ENCODE measurements at places on chromosomes 1 and 21.

DNA sequence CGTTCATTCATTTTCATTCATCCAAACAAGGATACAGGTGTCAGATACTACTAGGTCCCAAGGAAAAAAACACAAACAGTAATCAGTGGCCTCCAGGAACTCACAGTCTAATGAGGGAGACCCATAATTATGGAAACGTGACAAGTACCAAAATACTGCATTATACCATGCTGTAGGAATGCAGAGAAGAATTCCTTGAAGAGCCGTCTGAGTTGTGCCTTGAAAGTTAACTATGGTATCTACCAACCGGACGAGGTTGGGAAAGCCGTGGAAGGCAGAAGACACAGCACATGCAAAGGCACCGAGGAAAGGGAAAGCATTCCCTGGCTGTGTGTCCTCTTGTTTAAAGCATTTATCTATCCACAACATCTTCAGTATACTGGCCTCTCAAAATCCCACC is 206.0 kb downstream of the DAB1 start:
- no peak for DNase-seq

- DNase-seq, result no peak
These were observed 38.4 kb downstream of the WARS2 start for GRCh38 chr1:119102051-119102450.

GRCh38 chr1:172627702-172628101 is 31.2 kb upstream of the FASLG start:
- no peak for DNase-seq

DNA sequence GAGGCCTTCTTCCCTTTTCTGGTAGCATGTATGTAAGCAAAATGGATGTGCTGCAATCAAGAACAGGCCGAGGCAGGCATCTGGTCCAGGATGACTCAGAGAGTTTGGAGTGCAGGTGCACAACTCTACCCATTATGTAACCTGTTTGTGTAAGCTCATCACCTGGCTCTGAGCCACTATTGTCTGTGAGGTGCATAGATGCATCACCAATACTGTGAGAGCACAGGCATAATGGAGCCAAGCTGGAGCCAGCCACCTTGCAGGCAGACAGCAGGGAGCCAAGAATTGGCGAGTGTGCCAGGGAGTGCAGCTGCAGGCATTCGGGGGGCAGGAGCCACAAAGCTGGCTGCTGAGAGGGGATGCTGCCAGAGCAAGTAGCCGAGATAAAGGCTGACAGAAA is 549.9 kb upstream of the RGS18 start:
- peak; percentile 77 for DNase-seq

GRCh38 chr1:58888833-58889232 is 105.0 kb upstream of the JUN start:
- DNase-seq, result no peak

DNA sequence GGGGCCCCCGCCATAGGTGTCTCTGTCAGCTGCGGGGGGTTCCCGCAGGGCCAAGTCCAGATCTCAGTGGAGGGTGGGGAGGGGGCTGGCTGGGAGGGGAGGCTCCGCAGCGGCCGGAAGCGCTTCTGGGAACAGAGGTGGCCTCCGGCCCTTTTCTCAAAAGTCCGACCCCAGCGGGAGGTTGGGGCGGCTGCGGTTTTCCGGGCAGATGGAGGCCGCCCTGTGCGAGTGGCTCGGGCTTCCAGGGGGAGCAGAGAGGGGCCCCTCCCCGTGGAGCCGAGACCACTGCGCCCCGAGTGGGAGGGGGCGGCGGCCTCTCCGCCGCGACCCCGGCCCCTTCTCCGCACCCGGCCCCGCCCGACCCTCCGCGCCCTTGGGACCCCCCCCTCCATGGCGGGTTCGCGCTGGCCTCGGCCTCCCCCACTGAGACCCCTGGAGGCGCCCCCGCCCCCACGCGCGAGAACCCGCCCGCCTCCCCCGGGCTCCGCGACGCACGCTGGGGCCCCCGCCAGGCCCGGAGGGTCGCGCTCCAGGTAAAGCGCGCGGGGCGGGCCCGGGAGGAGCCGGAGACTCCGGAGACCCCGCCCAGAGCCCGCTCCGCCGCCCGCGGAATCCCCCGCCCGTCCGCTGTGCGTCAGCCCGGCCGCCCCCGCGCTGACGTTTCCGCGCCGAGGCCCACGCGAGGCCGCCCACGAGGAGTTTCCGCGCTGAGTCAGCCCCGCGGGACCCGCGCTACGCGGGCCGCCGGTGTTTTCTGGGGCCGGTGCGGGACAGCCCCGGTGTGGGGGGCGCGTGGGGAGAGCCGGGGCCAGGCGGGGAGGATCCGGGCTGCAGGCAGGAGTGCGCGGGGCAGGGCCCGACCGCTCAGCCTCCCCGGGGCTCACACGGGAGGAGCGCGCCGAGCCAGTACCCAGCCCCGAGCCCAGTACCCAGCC is 5.2 kb downstream of the TNFRSF18 start:
- DNase-seq, result peak; percentile 23

GRCh38 chr1:25046194-25046532 is 116.1 kb upstream of the RUNX3 start:
- DNase-seq, result no peak

GRCh38 chr1:97567000-97567749 is 353.7 kb downstream of the DPYD start:
- no peak for DNase-seq

- DNase-seq, result no peak
These were observed 3.9 kb upstream of the PUM1 start for GRCh38 chr1:31069392-31069791.

DNA sequence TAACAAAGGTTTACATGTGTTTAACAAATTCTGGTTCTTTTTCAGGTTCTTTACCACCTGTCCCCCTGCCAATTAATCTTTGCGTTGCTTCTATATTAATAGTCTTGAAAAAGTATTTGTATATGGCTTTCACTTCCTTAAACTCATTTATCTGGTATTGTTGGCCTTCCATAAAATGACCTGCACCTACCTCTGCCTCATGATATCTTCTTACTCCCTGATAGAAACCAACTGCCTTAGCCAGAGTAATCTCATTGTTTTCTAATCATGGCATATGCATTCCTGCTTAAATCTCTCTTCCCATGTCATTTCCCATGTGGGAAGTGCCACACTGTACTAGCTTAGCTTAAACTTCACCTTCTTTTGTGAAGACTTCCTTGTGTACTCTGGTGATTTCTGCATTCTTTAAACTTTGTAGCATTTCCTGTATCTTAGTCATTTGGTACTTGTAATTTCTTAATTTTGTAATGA is 8.7 kb downstream of the SMG7 start:
- DNase-seq, result no peak

DNA sequence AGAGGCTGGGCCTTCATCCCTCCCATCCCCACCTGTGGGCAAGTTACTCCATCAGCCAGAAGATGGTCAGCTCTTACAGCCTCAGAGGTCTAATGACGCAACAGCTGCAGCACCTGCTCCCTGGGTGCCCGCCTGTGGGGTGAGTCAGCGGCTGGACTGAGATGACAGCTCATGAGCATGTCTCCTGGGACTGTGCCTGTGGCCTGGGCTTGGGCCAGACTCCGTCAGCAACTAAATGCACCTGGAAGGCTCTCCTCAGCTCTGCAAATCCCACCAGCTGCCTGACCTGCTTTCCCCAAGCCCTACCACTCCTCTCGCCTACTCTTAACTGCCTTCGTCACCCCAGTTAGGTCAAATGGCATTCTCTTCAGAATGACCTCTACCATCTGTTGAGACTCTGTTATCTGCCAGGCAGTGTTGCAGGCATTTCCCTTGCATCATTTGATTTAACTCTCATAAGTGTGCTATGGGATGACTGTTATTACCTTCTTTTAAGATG is 47.7 kb downstream of the ETS2 start:
- DNase-seq, result no peak

GRCh38 chr1:64755361-64755760 is 10.5 kb downstream of the RAVER2 start:
- no peak for DNase-seq

GRCh38 chr1:24900486-24900849 is 29.6 kb downstream of the RUNX3 start:
- DNase-seq, result no peak

DNA sequence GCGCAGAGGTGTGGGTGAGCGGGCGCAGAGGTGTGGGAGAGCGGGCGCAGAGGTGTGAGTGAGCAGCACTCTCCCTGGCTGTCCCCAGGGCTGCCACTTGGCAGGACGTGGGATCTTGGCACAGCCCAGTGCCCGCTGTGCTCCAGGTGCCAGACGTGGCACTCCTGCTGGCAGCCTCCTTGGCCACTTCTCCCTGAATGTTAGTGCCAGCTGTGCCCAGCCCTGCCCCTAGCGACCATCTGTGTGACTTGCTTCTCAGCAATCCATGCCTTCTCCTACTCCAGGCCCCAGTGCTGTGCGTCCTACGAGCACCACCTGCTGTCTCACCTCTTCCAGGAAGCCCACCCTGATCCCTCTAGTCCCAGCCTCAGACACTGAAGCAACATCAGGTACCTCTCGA is 30.5 kb downstream of the KRTAP10-1 start:
- peak; percentile 13 for DNase-seq

DNA sequence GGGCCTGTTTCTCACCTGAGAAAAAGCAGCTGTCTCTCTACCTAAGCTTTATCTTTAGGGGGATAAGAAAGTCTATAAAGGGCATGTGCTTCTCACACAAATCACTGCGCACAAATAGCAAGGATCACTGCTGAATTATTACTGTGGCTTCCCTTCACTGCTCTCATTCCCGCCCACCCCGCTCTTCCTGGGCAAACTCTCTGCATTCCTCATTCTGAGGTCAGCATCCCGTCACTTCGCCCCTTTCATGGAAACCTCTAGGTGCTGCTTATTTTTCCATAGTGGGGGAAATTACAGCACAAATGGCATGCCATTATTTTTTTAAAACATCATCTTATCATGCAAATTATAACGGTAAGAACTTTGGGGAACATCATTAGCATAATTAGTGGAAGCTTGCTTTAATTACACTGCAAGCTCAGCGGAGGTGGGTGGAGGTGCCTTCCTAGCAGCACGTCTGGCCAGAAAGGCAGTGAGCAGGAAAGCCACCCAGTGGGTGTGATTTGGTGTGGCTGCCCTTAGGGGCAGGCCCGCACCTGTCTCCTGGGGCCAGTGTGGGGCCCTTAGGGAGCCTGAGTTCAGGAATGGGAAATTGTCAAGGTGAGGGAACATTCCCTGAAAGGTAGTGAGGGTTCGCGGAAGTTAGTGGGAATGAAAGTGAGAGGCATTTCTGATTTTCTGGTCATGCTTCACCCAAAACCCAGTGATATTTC is 105.9 kb downstream of the LAMC2 start:
- no peak for DNase-seq

- DNase-seq, result no peak
These were observed 37.1 kb upstream of the GADD45A start for GRCh38 chr1:67647814-67648358.

DNA sequence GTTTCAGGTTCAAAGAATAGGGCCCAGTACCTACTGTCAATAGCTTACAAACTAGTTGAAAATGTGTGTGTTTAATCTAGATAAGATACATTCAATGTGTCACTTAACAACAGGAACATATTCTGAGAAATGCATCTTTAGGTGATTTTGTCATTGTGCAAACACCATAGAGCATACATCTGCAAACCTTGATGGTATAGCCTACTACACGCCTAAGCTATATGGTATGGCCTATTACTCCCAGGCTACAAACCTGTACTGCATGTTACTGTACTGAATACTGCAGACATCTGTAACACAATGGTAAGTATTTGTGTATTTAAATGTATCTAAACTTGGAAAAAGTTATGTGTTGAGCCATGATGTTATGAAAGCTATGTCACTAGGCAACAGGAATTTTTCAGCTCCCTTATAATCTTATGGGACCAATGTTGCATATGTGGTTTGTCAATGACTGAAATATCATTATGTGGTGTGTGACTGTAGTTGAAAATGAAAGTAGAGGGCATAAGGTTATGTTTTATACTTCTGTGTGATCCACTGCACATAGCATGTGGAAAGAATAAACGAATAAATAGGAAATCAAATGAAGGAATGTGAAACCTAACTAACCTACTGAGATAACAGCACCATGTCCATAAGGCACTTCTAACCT is 129.0 kb upstream of the CAMK1G start:
- DNase-seq, result no peak

GRCh38 chr1:33718186-33718585 is 145.7 kb upstream of the HMGB4 start:
- no peak for DNase-seq

DNA sequence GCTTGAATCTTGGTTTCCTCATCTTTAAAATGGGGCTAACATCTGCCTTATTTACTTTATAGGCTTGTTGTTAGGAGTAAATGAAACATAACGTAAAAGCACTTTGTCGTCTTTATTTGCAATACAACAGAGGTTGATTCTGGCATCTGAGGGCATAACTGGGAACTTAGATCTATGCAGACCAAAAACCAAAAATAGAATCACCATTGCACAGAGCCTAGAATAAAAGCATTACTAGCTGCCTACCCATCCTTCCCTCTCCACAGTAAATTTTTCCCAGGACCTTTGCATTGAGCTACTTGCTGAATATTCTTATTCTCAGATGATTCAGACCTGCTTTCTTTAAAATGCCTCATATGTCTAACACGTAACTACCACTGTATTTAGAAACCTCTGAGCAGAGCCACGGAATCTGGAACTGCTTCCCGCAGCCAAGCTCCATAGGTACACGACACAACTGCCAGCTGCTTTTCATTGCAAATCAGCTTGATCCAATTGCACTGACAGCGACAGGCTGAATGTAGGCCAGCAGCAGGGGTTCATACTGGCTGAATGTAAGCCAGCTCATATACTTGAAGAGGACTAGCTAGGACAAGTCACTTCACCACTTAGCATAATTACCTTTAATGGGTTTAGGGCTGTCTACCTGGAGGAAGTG is 33.2 kb upstream of the SERBP1 start:
- peak; percentile 94 for DNase-seq

- DNase-seq, result no peak
These were observed 9.4 kb downstream of the RXFP4 start for GRCh38 chr1:155950829-155951228.

DNA sequence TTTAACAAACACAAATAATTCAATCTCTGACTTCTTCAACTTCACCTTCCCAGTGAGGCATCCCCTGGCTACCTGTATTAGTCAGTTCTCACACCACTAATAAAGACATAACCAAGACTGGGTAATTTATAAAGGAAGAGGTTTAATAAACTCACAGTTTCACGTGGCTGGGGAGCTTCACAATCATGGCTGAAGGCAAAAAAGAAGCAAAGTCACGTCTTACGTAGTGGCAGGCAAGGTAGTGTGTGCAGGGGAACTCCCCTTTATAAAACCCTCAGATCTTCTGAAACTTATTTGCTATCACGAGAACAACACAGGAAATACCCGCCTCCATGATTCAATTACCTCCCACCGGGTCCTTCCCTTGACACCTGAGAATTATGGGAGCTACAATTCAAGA is 478.5 kb downstream of the ADGRL2 start:
- no peak for DNase-seq

GRCh38 chr1:44239331-44239960 is 26.2 kb downstream of the DMAP1 start:
- no peak for DNase-seq

GRCh38 chr1:17024721-17025120 is 13.0 kb upstream of the ATP13A2 start:
- no peak for DNase-seq

- DNase-seq, result no peak
These were observed 2119.0 kb downstream of the MRPL39 start for GRCh38 chr21:23488245-23488644.
